Stomach (tissue), 19 donors: ENCODE measurements at places on chromosomes 11 and 22.

DNA sequence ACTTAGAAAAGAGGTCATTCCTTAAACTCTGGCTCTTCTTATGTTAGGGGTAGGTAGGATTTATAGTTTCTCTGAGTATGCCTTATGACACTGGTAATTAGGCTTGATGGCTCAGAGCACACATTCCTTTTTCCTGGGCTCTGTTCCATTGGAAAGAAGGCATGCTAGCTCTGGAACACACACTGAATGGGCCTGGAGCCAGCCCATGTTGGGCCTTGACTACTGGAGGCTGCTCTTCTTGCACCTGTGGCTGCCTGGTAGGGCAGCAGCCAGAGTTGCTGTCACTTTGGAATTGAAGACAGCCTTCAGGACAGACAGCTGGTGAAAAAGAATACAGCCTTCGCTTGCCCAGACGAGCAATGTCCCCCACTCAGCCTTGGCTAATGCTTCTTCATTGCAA, 18.2 kb downstream of the MCAM start:
- no peak for DNase-seq

GRCh38 chr22:20205964-20206708, 55.3 kb upstream of the CCDC188 start:
- peak; percentile 89 for DNase-seq

- no peak for DNase-seq
Measured at GRCh38 chr22:19984851-19985811, 31.5 kb downstream of the ARVCF start.

DNA sequence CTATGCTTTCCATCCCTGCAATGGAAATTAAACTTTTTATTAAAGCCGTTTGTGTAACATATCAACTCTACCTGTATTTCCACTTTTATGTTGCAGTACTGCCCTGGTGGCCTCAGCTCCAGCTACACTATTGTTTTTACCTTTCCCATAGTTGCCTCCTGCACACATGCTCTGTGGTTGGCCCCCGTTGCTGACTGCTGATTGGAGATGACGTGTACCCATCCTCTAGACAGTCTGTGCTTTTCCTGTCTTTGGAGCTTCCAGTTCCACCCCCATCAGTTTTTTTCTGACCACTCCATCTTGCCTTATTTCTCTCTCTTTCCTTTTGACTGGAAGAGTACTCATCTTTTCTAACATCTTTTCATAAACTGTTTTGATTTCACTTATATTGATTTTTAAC, 123.8 kb downstream of the TEAD1 start:
- no peak for DNase-seq

DNA sequence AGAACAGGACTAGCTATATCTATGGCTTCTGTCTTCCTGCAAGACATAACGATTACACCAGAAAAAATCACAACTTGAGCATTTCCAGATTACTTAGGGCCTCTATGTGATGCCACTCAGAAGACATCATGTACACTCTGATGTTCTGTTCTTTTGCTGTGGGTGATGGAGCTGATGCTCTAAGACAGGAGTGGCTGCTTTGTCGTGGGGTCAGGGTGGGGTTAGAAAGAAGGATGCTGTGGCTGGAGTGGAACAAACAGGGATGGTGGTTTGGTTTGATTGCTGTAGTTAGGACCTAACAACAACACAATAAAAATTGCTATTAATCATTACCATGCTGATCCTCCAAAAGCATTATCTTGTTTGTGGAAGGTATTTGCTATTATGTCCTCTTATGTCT, 120.3 kb upstream of the ARHGAP20 start:
- DNase-seq, result no peak

DNA sequence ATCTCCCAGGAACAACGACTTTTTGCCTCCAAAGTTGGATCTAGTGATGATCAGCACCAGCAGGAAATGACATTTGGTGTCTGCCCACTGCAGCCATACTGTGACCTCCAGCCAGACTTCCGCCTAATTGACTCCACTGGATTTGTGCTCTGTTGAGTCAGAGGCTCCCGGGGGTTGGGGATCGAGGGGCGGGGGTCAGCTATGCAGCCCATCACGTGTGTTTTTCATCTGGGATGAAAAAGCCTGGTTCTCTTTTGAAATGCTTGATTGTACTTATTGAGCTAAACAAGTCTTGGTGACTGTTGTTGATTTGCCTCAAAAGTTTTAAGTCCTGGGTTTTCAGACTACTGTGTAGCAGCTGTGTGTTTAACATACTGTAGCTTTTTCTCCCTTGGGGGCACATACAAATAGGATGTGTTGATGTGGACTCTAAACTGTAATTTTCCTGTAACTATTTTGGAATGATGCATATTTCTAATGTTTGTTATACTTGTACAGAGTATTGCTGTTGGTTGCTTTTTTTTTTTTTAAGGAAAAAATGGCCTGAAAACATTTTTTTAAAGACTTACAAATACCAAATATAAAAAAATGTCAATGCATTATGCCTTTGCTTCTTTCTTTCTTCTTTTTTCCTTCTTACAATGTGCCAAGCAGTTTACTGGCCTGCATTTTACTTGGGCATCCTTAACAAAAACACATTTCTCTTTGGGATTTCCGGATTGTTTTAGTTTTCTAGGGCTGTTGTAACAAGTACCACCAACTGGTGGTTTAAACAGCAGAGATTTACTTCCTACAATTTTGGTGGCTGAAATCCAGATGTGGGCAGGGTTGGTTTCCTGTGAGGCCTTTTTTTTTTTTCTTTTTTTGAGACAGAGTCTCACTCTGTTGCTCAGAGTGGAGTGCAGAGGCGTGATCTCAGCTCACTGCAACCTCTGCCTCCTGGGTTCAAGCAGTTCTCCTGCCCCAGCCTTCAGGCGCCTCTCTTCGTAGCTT, 46.1 kb upstream of the OR4B1 start:
- no peak for DNase-seq

DNA sequence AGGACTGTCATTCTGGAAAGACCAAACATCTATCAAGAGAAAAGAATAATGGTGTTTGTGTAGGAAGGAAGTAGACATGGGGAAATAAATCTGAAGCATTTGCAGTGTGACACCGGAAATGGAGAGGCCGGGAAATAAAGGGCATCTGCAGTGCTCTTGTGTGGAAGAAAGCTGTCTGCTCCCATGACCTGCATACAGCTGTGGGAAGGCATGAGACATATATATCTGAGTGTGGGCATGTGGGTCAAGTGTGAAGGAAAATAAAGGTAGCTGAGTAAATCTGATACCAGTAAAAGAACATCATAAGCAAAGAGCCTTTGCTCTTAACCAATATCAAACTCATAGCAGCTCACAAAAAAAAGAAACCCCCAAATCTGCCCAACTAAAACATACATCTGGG, 72.1 kb upstream of the OR5AK2 start:
- DNase-seq, result no peak

GRCh38 chr11:34570584-34570983, 50.3 kb upstream of the EHF start:
- no peak for DNase-seq

GRCh38 chr11:69076129-69076791, 27.5 kb downstream of the TPCN2 start:
- DNase-seq, result no peak

DNA sequence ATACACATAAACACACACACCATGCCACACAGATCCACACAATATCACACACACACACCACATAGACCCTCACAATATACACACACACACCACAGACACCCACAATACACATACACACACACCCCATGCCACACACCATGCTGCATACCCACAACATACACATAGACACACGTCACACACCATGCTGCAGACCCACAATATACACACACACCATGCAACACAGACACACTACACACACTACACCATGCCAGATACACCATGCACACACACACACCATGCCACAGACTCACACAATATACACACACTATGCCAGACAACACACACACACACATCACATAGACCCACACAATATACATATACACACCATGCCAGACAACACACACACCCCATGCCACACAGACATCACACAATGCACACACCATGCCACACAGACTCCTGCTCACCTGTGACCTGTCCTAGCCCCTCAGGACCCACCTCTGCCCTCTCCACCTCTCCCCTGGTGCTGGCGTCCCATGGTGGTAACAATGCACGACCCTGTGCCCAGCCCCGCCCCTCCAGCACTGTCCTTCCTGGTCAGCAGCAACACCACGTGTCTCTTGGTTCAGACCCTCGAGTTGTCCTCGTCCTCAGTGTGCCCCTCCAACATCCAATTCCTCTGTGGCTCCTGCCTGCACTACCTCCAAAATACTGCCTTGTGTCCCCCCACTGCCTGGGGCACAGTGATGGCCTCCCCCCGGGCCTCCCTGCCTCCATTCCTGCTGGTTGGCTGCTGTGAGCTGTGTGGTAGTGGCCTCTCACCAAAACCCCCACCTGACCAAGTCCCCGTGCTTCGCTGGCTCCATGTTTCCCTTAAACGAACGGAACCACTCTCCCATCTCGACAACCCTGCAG, 23.7 kb upstream of the RFPL3 start:
- no peak for DNase-seq

DNA sequence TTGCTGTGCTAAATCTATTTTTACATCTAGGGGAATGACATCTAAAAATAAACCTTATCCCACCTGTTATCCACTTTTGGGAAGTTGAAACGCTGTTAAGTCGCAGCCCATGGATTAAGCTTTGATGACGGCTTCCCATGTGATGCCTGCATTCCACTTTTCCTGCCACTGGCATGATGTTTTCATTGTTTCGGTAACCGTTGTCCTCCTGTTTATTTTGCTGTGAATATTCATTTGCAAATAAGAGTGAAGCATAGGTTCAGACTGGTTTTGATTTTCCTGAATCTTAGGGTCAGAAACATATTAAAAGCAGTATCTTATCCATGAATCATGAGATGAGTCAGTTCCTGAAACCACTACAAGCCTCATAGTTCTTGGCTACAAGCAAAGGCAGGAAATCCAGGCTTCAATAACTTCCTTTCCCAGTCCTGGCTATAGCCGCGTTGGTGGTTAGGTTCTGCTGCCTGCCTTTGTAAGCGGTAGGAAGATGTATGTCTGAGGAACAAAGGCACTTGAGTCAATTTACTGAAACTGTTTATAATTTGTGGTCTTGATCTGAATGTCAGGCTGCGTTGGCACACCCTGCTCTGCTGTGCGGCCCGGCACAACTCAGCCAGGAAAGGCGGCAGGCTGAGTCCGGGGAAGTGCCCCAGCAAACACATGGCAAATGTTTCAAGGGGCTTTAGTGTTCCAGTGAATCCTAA, 19.4 kb downstream of the TEAD1 start:
- DNase-seq, result peak; percentile 42

DNA sequence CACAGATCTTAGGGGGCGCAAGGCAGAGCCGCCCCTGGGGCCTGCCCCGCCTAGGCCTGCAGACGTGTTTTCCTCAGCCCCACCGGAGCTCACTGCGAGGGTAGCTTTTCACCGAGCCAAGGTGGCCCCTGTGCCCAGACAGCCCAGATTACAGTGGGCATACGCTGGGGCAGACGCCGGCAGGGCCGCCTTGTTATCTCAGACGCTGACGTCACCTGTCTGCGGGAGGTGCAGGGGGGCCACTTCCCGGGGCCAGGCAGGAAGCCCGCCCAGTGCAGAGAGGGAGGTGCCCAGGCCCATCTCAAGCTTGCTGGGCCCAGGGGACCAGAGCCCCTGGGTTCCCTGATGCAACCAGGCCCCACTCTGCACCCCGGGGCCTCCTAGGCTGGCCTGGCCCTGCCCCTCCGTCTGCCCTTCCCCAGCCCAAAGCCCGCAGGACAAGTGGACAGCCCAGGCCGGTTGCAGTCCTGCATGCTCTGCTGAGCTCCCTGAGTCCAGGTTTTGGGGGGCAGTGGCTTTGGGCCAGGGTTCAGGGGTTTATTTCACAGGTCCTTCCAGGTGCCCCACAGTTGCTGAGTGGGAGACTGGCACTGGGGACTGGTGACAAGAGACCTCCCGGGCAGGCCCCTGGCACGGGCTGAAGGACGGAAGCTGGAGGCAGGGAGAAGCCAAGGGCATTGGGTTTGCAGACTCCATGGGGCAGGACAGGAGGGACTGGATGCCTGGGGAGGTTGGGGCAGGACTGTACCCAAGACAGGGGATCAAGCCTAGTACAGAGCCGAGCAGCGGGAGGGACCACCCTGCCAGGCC, 38.6 kb downstream of the IGF2 start:
- DNase-seq, result peak; percentile 87

- no peak for DNase-seq
Measured at GRCh38 chr11:74169738-74170458, 904 bp downstream of the C2CD3 start.

DNA sequence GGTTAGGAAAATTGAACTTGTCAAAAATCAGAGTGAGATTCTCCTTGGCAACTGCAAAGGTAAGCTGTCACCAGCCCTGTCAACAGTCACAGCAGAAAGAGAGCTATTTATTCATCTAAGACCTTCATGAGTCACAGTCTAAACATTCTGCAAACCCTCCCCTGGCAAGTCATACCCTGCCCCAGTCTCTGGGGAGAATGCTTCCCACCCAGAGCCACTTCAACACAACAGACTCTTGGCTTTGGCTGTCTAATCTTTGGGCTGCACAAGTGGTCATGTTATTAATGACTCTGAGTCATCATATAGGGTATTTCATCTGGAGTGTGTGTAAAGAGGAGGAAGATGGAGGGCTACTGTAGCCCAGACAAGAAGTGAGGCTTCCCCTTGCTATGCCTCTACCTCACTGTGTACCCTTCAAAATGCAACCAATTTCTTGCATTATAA, 153.4 kb downstream of the CCDC34 start:
- DNase-seq, result peak; percentile 83

DNA sequence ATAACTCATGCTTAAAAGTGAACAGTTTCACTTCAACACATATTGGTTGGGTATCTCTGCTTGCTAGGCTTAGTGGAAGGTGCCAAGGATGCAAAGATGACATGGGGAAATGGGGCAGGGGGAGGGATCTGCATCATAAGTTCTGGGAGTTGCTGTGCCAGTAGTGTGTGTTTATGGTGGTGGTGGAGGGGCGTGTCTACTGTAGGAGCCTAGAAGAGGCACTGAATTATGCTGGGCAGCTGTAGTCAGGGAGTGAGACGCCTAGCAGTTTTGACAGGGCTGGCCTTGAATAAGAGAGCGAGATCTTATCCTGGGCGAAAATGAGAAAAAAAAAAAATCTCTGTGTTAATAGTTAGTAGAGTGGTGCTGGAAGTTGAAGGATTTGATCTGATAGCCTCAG, 3.0 kb downstream of the ELMOD1 start:
- DNase-seq, result no peak

GRCh38 chr11:72724021-72724551, 28.1 kb downstream of the ARAP1 start:
- no peak for DNase-seq

- DNase-seq, result no peak
Measured at GRCh38 chr11:4863876-4864275, 14.9 kb upstream of the OR51S1 start.
